ENCODE measurements at places on chromosomes 16 and 17.
A peak's percentile ranks its signal among the peaks of the same experiment; 100 is the strongest.

GRCh38 chr16:62035115-62036092 is 834 bp downstream of the CDH8 start:
- DNase-seq = no peak

- no peak for DNase-seq
Measured at GRCh38 chr16:75252049-75252864, 833 bp upstream of the BCAR1 start.

DNA sequence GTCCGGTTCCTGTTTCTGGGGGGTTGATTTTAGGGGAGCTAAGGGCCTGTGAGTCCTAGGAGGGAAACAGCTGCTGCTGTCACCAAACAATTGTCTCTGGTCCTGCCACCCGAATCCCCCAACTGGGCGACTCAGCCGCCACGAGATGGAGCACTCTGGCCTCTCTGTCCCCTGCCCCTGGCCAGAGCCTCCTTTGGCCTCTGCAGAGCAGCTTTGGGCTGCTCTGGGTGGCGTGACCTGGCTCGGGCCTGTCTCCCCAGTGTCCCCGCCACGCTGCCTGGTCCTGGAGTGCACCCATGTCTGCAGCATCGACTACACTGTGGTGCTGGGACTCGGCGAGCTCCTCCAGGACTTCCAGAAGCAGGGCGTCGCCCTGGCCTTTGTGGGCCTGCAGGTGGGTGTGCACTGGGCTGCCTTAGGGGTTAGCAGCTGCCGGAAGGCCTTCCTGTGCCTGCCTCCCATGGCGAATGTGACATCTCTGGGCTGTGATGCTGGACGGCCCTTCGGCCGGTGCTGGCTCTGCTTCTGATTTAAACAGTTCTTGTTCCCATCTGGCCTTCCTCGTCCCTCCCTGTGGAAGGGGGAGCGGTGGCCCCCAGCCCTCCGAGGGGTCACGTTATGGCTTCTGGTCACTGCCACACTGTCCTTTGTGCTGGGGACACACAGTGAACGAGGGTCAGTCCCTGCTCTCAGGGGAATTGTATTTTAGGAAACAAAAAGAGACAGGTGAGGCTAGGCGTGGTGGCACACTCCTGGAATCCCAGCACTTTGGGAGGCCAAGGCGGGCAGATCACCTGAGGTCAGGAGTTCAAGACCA is 11.6 kb upstream of the RNF213 start:
- DNase-seq = no peak

GRCh38 chr16:67727521-67728485 is 8.7 kb upstream of the GFOD2 start:
- no peak for DNase-seq

- no peak for DNase-seq
Measured at GRCh38 chr17:39639566-39640458, 2.9 kb downstream of the STARD3 start.

DNA sequence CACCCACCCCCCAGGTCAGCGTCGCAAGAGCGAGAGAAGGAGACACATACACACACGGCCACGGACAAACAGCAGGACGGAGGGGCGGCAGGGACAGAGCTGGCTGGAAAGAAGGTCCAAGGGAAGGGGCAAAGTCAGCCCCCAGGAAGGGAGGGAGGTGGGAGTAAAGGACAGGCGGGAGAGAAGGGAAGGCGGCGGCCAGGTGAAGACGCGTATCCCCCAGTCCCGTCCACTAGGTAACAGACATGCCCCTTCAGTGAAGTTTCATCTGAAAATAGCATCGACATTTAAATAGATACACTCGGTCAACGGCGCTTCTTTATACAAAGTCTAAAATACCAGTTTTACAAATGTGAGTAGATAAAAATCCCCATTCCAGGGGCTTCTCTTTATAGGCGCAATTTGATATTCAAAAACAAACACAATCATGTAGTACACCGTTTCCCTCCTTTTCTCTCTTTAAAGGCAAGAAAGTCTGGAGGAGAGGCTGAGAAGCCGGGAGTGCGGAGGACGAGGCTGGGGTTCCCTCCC is 4.5 kb downstream of the CBX8 start:
- DNase-seq = no peak

DNA sequence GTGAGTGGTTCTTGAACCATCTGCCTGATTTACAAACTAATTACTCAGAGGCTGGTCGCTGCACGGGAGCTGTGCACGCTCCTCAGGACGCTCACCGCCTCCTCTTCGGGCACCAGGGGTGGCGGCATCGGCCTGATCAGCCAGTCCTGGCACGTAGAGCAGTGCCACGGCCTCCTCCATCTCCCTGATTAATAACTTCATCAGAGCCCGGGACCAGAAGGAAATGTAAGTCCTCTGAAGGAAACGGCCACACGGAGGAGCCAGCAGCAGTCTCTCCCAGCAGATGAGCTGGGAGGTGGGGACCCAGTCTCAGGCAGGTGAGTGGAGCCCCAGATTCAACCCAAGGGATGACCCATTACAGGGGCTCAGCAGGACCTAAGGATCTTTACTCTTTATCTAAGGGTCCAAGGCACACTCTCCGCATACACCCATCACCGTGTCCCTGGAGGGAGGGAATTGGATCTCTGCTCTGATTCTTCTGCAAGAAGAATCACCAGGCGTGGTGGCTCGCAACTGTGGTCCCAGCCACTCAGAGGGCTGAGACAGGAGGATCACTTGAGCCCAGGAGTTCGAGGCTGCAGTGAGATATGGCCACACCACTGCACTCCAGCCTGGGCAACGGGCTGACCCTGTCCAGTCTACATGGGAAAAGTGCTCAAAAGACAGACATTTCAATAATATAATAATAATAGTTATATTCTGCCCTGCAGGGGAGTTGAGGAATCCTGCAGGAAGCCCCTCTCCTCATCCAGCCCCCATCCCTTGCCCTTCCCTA is 366.5 kb downstream of the SEC14L1 start:
- no peak for DNase-seq

DNA sequence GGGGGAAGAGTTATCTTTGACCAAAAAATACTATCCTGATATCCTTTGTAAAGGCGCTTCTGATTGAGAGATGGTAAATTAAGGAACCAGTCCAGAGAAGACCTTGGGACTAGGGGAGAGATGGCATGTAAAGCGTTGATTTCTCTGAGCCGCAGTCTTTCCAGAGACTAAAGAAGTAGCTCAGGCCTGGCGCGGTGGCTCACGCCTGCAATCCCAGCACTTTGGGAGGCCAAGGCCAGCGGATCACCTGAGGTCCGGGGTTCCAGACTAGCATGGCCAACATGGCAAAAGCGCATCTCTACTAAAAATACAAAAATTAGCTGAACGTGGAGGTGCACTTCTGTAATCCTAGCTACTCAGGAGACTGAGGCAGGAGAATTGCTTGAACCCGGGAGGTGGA is 625 bp upstream of the CENPT start:
- no peak for DNase-seq

GRCh38 chr16:53611179-53611696 is 92.4 kb downstream of the RPGRIP1L start:
- DNase-seq = no peak

GRCh38 chr16:28491230-28491969 is 474 bp downstream of the CLN3 start:
- peak; percentile 79 for DNase-seq

DNA sequence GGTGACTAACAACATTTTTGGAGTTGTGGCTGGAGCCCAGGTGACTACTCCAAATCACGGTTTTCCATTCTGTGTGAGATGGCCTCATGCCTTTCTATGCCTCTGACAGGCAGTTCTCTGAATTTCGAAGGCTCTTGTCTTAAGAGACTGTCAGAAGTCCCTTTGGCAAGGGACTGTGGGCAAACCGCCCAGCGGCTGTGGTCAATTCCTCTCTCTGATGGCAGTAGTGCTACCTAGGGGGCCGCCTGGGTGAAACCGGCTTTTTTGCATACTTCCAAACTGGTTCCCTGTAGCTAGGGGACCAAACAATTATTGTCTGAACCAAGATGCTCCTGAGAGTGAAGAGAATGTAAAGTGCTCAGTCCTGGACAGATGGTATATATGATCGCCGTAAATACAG is 86.3 kb downstream of the SDR42E1 start:
- no peak for DNase-seq

DNA sequence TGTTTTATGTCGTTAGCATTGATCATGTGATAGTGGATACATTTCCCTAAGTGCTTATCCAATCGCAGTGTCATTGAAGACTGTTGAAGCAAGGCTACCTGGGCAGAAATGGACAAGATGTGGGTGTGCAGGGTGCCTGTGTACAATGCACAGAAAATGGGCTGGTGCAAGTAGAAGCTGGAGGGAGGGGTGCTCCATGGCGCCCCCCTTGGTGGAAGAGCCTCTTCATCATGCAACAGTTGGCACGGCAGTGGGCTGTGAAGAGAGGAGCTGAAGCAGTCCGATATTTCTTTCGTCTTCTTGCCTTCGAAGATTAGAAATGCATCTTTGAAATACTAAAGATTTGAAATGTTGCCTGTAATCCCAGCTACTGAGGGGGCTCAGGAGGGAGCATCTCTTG is 100.5 kb downstream of the PLCG2 start:
- peak; percentile 50 for DNase-seq

GRCh38 chr17:34365340-34365739 is 2.3 kb upstream of the CCL1 start:
- peak; percentile 84 for DNase-seq

GRCh38 chr17:71980171-71980570 is 140.6 kb upstream of the SOX9 start:
- no peak for DNase-seq

DNA sequence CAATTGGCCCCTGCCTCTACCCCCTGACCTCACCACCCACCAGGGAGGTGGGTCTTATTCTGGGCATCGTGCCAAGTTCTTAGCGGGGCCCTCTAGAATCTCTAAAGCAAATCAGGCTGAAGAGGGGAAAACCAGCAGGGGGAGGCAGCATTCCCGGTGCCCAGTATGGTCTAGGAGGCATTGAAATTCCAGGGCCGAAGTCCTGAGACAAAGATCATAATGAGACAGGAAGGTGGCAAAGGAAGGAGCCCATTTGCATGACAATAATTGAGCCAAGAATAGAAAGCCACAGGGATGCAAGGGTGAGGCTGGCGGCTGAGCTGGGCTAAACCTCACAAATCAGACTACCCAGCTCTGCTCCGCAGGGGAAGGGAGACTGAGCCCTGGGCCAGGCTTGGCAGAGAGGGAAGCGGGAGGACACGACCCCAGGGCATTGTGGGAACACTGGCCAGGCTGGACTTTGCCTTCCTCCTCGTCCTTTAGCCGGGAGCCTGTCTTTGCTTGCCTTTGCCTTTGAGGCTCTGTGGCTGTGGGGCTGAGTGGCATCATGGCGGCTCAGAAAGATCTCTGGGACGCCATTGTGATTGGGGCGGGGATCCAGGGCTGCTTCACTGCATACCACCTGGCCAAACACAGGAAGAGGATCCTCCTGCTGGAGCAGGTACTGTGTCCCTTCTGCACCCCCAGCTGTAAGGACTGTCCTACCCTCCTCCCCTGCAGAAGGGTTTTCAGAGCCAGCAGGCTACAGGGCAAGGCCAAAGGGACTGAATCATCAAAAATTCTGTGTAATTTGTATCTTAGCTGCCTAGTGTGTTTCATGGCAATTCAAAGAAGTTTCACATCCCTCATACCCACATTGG is at the start of gene PIPOX:
Gene PIPOX, plus strand, starts transcription at position 463 of the 860 bp plus-strand sequence. Its CDS starts 85 bp downstream, at position 548.
- peak; percentile 55 for DNase-seq

DNA sequence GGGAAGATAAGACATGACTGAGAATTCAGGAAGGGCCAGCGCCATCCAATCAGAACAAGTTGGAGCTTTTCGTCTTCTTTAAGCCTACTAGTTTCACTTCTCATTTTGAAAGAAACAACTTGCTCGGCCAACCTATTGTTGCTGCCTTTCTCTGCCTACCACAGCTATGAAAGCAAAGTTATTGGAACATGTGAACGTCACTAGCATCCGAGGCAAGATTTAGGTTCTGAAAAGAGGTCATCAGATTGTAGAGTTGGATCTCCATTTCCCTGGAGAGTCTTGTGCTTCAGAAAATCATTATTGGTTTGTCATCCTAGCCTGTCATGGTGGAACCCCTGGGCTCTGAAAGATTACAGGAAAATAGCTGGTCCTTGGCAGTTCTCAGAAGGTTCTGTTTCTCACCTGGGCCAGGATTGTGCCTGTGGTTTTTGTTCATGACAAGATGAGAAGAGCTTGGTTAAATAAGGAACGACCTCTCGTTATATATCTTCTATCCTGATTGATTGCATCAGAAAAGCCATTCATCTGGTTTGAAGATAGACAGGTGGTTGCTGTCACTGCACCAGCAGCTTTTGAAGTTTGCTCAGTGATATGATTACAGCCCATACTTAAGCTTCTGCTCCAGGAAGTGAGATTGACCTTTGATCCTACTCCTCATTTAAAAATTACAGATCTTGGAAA is 25.3 kb downstream of the CDH13 start:
- peak; percentile 35 for DNase-seq

DNA sequence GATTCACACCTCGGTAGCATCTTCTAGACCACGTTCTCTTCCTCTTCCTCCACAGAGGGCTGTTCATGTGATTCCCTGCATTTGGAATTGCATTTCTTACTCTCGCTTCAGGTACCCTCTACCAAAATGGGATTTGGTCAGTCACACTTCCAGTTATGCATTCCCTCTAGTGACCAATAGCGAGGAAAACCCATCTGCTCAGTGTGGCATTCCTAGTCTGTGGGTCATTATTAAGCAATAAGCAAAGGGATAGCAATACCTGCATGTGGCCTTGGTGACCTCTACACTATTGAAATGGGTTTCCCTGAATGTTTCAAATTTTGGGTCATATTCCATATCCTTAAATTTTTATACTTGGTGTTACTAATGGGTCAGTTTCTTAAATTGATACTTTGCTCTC is 401 bp upstream of the KRTAP4-5 start:
- DNase-seq = no peak

All from NB4 (cell line).